ENCODE measurements at places on chromosomes 1 and 21.

DNA sequence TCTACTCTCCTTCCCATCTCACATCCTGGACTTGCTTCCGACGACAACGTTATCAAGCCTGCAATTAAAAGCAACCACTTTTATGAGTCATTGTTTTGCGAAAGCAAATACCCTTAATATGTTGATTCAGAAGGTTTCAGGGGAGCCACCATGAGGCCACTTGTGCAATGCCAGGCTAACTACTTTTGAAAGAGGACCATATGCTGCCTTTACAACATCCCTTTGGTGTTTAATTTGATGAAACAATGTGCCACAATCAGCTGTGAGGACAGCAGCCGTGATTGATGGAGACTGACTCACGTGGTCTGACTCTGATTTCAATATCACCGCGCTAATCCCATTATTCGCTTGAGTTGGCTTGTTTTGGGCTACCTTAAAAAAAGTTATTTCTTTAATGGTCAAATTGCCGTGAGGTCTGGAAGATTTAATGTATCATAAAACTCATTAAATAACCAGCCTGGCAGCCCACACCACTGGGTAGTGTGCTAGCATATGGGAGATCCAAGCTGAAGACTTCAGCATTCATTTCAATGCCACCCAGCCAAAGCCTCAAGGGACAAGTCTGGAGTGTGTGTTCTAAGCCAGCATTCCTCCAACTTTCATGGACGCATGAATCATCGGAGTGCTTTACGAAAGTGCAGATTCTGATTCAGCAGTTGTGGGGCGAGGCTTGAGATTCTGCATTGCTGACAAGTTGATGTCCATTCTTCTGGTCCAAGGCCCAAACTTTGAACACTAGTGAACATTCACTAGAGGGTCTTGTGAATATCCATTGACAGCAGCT is 73.3 kb upstream of the PAXBP1 start:
- no peak for DNase-seq

DNA sequence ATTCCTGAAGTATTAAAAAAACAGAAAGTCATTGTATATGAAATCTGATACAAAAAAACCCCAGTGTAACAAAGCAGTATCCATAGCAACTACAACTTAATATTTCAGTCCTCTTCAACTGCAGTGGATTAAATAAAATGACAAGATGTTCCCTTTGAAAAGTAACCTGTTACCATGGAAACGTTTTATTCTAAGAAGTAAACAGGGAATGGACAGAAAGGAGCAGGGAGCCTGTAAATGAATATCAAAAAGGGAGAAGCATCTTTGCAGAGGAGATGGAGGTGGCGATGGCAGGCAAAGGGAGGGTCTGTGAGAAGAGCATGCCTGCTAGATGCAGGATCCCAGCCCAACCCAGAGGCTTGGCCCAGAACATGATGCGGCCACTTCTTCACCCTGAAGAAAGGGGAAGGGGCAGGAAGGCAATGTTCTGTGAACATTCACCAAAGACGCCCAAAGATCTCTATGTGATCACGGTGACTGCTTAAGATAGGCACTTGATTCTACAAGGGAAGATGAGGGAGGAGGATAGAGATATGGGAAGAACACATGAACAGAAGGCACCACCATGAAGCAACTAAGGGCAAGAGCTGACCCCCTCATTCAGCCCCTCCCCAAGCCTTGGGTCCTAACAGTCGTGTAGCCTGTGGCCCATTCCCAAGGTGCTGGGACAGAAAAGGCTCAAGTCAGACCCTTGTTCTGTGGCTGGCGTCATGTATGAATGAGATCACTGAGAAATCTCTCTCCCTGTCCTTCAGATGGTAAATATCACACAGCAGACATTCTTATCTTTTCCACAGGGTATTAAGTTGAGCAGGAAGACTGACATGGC is 200.0 kb downstream of the SLC45A1 start:
- no peak for DNase-seq

DNA sequence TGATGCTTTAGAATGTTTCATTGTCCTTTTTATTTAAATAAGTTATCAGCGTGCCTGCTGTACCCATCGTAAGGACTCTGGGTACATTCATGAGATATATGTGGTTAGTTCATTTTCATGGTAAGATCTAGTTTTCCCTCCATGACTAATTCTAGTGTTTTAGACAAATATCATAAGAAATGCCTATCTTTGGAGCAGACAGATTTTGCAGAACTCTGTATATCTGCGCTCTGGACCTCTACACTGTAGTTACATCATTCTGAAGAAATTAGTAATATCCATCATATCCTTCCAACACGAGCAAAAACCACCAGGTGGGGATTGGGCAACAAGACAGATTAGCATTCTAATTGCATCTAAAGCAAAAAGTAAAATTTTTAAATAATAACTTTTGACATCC is 499.2 kb downstream of the SETD4 start:
- no peak for DNase-seq

DNA sequence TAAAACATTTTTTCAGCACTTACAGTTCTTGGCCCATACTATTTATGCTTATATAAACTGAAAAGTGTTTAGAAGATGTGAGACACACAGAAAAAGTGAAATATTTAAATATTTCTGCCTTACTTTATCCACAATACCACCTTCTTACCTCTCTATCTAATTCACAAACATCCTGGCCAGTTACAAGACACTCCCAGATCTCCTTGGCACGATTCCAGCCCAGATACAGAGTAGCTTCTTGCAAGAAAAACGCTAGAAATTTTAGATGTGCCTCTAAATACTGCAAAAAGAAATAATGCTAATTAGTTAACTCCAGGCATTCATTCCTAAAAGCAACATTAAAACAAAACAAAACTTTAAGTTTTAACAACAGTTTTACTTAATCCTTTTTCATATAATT is 68.4 kb downstream of the USP24 start:
- no peak for DNase-seq

DNA sequence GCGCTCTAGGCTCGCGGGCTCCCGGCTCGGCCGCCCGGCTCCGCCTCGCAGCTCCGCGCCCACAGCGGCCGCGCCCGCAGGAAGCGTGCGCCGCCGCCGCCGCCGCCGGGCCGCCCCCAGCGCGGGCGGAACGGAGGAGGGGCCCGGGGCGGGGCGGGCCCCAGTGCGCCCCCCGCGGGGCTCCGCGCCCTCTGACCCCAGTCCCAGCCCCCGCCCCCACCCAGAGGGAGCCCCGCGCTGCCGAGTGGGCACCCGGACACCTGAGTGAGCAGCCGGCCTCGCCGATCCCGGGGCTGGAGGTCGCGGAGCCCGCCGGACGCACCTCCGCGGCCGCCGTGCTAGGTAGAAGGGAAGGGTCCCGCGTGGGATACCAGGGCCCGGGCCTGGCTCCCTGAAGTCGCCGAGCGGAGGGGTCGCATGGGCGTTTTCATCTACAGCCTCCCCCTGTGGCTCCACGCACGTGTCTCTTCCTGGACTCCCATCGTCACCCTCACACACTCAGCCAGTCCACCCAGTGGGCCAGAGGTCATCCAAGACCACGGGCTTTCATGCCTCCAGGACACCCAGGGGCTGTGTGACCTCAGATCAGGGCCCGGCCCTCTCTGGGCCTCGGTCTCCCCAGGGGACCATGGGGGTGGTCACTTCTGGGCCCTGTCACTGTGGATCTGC is at the start of gene SDC3:
SDC3 (minus strand) TSS at position 63 of the 669 bp plus-strand sequence. CDS start 172 bp downstream, outside the sequence.
- DNase-seq, result no peak

- DNase-seq, result no peak
These were observed 105.9 kb downstream of the KCNK1 start for GRCh38 chr1:233719655-233720341.

GRCh38 chr21:27379354-27379753 is 412.5 kb upstream of the ADAMTS5 start:
- no peak for DNase-seq

DNA sequence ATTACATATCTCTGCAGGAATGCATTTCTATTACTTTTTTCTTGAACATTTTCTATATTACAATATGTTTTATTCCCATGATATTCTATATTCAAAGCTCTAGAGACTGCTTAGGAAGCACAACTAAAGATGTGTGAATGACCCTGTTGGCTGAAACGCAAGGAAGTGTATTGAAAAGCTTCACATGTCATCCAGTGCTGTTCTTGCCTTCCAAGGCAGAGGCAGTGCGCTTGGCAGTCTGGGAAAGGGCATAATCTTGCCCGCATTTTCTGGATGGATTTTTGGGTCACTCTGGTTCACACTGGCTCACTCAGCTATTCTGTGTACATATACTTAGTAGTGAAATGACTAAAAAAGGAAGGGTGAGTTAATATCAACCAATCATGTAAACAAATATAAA is 262.4 kb downstream of the PTPRC start:
- DNase-seq, result no peak

DNA sequence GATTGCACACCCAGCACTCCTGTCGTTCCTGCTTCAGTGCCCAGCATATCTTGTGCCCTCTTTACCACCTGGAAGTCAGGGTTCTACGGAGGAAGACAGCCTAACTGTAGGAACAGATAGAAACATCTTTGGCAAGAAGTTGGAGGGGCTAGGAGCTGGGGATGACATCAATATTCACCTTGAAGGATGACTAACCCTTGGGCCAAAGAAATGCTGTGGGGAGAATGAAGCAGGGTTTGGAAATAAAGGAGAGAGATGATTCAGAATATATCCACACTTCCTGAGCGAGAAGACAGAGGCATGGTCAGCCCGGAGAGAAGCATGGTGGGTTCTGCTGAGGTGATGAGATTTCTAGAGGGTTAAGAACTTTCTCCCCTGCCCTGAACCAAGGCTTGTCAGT is 4.6 kb upstream of the NKAIN1 start:
- DNase-seq, result no peak

GRCh38 chr1:178961331-178961730 is 64.4 kb upstream of the FAM20B start:
- no peak for DNase-seq

- DNase-seq, result no peak
These were observed 574 bp downstream of the IGSF9 start for GRCh38 chr1:159944623-159945455.

GRCh38 chr1:51768971-51769588 is 109.4 kb downstream of the NRDC start:
- DNase-seq, result no peak

DNA sequence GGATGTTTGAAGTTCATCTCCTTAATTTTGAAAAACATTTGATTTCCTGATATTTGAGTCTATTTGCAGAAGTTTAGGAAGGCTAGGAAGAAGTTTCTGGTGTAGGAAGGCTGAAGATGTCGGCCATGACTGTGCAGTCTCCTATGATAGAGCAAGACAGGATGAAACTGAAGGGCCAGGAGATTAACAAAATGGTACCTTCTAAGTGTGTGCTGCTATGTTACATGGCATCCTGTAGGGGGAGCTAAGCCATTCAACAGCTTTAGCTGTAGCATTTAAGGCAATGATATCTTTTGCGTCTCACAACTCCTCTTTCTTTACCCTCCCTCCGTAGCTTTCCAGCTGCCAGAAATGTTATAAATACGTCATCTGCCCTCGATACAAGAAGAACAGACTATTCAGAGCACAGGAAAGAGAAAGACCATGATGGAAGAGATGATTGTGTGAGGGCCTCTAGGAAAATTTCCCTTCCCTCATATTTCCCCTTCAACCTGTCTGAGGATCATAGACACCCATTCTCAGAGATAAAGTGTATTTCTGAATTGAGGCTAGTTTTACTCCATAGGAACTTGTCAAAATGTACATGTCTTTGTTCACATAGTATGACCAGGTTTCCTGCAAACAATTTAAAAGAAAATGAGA is 61.1 kb downstream of the XCL1 start:
- DNase-seq, result no peak

- no peak for DNase-seq
These were observed 22.4 kb downstream of the TRPM2 start for GRCh38 chr21:44375761-44376241.

GRCh38 chr1:76229279-76230005 is 154.9 kb downstream of the ST6GALNAC3 start:
- no peak for DNase-seq

DNA sequence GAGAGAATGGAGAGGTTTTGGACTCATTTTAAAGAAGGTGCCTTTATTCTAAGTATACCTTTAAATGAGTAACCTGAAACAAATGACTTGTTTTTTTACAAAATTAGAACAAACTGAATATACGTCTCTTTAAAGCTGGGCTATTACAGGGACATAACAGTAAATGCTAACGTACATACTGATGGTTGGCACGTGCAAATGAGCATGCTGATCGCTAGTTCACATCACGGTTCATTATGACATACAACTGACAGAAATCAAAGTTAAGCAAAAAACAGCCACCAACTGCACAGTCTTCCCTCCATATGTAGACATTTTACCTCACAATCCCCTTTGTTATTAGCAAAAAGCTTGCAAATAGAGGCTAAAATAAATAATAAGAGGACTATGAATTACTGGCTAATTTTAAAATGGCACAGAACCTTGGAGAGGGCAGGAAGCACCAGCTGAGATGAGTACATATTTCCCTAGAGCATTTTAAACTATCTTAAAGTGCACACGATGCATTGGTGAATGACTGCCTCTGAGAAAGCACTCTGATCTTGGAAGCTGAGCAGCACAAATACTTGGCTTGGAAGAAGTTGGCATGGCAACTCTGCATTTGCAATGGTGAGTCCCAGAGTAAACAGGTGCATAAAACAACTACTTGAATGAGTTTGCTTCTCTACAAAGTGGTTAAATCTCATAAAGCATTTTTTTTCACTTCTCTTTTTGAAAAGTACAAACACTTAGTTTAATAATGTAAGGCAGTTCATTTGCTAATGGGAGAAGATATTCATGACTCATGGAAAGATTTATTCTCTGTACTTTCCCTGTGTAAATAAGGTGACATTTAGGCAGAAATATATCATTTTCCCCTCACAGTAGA is 204.7 kb downstream of the LHX8 start:
- DNase-seq, result no peak

GRCh38 chr1:227654431-227654830 is 80.7 kb downstream of the JMJD4 start:
- no peak for DNase-seq

DNA sequence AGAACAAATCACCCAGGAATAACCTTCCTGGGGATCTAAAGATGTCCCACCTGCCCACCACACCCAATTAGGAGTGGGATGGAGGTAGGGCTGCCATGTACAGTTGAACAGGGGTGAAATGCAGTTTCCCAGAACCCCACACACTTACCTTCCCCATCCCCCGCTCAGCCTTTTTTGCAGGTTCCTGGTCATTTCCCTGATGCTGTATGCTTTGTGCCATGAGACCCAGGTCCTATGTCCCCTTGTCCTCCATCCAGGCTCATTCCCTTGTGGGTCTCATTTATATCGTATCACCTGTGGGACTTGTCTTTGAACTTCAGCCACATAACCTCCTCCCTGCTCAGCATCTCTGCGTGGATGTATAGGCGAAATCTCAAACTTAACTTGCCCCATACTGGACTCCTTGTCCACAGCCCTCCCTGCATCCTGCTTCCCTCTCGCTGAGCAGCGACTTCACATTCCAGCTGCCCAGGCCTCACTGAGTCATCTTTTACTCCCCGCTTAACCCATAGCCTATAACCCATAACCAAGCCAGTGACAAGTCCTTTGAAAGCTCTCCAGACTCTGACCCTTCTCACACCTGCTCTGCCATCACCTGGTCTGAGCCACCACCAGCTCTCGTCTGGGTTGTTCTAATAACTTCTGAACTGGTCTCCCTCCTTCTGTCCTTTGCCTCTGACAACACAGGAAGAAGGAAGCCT is 4.7 kb downstream of the LDLRAD2 start:
- DNase-seq, result no peak

All from T-helper 22 cell (primary cell).